Fibroblast of skin of left quadriceps (primary cell): ENCODE measurements at places on chromosomes 12 and 14.
A peak's percentile ranks its signal among the peaks of the same experiment; 100 is the strongest.

GRCh38 chr12:125871811-125872594 is 806.8 kb downstream of the AACS start:
- no peak for DNase-seq

- DNase-seq, result no peak
These were observed 51.7 kb downstream of the TMEM30B start for GRCh38 chr14:61229475-61229888.

DNA sequence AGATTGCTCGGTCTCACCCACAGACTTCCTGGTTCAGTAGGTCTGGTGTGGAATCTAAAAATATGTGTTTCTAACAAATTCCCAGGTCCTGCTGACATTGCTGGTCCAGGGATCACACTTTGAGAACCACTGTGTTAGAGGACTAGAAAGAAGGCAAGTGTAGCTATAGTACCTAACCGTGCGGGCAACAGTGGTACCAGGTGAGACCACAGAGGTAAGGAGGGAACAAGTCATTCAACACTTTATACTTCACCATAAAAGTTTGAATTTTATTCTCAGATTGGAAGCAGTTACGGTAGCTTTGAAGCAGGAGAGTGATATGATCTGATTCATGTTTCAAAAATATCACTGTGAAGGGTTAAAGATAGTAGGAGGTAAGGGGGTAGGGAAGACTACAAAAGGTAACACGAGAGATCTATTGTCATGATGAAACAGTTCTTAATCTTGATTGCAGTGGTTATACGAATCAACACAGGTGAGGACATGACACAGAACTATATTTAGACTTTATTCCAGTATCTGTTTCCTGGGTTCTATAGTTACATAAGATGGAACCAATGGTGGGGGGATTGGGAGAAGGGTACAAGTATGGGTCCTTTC is 73.5 kb downstream of the CDK17 start:
- no peak for DNase-seq

- DNase-seq, result no peak
These were observed 39.2 kb downstream of the OSBPL8 start for GRCh38 chr12:76520348-76520747.

DNA sequence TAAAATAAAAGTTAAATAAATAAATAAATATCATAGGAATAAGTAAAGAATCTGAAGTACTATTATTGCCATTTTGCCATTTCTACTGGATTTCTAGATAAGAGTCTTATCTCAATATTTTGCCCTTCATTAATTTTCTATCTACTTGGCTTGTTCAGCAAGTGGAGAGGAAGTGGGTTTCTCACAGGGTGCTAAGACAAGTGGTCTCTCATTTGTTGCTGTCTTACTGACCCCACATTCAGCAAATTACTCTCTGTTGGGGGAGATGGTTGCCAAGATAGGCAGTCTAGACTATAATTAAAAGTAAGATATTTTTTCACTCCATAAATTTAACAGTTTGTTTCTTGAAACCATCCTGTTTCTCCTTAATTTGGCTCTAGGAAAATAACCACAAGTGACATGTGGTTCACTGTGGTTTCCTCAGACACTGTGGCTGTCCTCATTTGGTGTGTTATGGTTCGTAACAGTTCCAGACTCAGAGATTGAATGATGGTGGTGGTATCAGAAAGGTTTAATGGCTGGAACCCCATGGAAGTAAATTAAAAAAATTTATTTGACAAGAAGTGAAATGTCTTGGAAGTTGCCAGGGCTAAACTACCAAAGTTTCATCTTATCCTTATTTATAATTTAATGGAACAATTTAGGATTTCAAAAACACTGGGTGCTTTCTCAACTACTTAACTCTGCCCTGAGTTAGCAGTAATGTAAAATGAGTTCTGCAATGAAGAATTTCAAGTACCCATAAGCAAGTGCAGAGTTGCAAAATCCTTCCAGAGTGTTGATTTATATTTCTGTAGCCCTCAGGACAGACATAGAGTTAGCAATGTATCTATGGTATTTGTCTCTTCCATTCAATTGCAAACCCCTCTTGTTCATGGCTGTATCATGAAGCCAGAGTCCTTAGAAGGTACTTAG is 214.8 kb downstream of the MSRB3 start:
- peak; percentile 40 for DNase-seq

- peak; percentile 85 for DNase-seq
These were observed 35.3 kb downstream of the PITPNM2 start for GRCh38 chr12:123115409-123116121.

GRCh38 chr14:37595809-37596621 is 586 bp downstream of the TTC6 start:
- no peak for DNase-seq

- DNase-seq, result no peak
These were observed 8.1 kb downstream of the STAC3 start for GRCh38 chr12:57242691-57243454.

DNA sequence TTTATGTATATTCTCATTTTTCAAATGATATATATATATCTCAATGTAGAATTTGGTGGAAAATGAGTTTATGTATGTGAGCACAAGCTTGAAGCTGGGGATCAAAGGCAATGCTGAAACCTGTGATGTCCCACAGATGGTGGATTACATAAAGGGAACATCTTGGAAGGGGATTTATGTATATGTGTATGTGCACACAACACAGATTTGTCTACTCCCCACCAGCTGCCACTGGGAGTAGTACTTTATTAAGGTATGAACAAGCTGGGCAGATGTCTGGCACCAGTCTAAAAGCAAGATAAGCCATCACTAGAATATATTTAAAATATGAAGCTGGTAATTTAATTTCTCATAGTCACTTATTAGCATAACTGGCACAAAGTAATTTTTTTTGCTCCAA is 895.6 kb downstream of the SLC6A15 start:
- no peak for DNase-seq

GRCh38 chr14:104355101-104356019 is 217.0 kb downstream of the KIF26A start:
- no peak for DNase-seq

- peak; percentile 34 for DNase-seq
These were observed 18.8 kb upstream of the FLVCR2 start for GRCh38 chr14:75559451-75560222.

- DNase-seq, result no peak
These were observed 3.2 kb downstream of the CRIP2 start for GRCh38 chr14:105477660-105478397.

- DNase-seq, result no peak
These were observed 116.0 kb downstream of the PRICKLE1 start for GRCh38 chr12:42473561-42473960.

DNA sequence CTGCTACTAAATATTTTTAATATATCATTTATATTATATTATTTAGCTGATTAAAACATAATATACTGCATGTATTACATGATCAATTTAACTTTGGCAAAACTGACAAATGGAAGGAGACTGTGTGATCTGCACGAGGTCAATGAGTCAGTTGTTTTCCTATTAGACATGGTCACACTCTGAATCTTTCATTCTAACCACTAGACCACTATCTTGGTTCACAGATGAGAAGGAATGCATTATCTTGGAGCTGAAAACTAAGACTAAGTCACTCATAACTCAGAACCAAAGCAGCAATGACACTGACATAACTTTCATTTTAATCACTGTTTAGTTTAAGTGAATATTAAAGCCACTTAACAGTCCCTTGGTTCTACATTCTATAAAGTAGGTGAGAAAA is 37.4 kb downstream of the GNPTAB start:
- no peak for DNase-seq

DNA sequence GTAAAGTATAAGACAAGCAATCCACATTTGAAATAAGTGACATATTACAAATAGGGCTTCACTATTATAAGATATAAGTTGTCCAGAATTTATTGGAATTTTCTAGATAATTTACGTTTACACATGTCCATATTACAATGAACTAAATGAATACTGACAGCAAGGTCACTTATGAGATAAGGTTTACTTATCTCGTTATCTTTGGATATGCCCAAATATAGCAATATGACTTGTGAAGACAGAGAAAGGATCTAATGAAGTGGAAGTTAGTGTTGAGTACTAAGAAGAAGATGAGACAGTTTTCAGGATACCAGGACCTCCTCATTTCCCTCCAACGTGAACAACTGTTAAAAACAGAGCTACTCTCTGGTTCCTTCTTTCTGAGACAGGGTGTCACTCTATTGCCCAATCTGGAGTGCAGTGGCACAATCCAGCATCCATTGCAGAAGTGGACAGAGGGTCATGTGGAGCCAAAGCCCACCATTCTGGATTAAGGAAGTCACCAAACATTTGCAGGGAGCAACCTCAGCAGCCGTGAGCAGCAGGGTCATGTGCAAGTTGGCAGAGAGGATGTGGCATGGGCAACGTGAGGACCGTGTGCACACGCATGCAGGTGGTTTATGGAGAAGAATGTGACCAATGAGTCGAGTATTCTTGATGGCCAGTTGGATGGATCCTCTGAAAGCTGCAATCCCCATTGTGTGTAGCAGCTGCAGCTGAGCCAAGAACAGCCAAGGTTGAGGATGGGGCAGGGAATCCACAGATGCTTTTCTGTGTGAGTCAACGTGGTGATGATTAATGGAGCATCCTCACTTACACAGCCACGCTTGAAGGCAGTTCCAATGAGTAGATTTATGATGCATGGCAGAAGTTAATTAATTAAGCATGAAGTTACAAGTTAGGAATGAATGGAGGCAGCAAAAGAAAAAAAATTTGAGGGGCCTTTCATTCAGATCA is 111.0 kb downstream of the BICD1 start:
- peak; percentile 84 for DNase-seq

GRCh38 chr12:132700212-132700822 is 10.3 kb upstream of the PGAM5 start:
- DNase-seq, result no peak

DNA sequence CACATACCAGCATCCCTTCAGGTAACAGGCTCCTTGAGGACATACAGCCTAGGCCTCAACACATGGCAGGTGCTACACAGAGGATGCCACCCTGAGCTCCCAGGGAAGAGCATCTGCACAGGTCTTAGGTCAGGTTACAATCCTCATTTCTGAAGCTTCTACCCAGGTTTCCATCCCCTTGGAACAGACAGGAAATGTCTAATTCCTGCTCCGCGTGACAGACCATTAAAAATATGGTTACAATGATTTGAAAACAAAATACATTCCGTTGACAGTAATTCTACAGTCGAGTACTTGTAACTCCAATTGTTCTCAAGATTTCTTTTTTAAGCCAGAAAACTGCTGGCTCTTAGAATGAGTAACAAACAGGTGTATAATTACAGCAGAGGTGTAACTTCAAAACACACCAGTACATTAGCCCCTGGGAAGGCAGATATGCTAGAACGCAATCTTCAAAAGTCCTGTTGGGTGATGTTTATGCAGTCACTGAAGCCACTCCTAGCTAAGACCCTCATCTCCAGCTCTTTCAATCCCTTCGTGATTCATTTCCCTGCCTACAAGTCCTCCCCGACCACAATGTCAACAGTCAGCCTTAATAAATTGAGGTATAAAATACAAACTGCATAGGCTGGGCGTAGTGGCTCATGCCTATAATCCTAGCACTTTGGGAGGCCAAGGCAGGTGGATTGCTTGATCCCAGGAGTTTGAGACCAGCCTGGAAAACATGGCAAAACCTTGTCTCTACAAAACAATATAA is 11.6 kb downstream of the SETD3 start:
- no peak for DNase-seq

DNA sequence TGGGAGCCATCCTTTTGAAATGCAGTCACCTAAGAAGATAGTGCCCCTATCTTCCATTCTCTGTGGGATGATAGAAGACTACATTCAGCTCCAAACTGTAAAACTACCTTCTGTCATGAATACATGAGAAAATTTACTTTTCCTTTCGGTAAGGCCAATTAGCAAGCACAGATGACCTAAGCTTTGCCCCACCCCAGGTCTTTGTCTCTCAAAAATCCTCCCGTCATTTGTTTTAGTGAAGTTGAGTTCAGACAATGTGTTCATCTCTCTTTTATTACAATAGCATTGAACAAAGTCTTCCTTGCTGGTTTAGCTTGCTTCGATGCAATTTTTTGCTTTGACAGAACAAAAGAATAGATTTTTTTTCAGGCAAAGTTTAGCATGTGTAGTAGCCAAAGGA is 18.2 kb upstream of the FSCB start:
- DNase-seq, result no peak

GRCh38 chr14:54529811-54530210 is 20.1 kb downstream of the CGRRF1 start:
- DNase-seq, result no peak

DNA sequence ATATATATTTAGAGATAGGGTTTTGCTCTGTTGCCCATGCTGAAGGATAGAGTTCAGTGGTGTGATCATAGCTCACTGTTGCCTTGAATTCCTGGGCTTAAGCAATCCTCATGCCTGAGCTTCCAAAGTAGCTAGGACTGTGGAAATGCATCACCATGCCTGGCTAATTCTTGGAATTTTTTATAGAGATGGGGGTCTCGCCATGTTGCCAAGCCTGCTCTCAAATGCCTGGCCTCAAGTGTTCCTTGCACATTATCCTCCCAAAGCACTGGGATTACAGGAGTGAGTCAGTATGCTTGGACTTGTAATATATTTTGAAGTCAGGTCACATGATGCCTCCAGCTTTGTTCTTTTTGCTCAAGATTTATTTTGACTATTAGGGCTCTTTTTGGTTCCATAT is 178.0 kb downstream of the RPAP3 start:
- DNase-seq, result no peak

GRCh38 chr14:94844593-94845152 is 74.8 kb upstream of the GSC start:
- no peak for DNase-seq

DNA sequence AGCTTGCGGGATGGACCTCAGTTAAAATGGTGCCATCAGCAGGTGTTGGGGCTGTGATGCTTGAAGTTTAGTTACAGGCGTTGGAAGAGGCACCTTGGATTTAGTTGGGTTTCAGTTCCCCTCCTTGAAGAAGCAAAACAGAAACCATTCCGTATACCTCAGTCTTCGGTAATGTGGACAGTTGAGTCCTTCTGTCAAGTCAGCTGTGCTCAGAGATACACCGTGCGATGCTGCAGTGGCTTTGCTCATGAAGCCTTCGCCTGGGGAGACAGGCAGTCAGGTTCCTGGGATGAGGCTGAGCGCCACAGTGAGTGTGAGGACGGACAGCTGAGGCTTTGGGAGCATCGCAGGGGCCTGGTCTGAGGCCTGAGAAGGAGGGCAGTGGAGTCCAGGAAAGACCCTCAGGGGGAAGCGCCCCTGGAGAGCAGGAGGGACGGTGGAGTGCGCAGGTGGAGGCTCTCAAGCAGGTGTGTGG is 7.4 kb downstream of the RAN start:
- DNase-seq, result no peak

GRCh38 chr12:118219106-118219505 is 83.2 kb downstream of the PEBP1 start:
- DNase-seq, result no peak

GRCh38 chr12:40903040-40903439 is 210.8 kb downstream of the CNTN1 start:
- no peak for DNase-seq
